ENCODE measurements at places on chromosomes 6 and 20. TPM values are rescaled to one million over a fixed set of nuclear protein-coding genes. Genes with fewer than 3 reads are reported as not detected.

The SLC26A8 gene
- not detected for total RNA-seq

The RIMS1 gene
- total RNA-seq, result 0.32 TPM

The SLC35B2 gene
- total RNA-seq, result 59.8 TPM

The SCUBE3 gene
- 0.30 TPM for total RNA-seq

Data from epithelial cell of umbilical artery (primary cell).